ENCODE measurements at places on chromosomes 3 and 15.

DNA sequence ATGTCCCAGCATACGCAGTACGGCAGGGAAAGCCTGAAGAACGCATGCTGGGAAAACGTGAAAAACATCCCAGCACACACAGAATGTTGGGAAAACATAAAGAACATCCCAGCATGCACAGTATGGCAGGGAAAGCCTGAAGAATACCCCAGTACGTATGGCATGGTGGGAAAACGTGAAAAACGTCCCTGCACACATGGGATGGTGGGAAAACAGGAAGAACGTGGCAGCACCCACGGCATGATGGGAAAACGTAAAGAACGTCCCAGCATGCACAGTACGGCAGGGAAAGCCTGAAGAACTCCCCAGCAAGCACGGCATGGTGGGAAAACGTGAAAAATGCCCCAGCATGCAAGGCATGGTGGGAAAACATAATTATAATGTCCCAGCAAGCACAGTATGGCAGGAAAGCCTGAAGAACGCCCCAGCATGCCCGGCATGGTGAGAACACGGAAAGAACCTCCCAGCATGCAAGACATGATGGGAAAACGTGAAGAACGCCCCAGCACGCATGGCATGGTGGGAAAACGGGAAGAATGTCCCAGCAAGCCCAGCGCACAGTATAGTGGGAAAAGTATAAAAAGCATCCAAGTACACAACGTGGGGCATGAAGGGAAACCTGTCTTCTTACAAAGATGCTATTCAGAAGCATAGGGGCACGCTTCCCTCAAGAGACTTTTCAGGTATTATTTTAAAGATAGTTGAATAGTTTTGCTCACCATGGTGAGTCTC is 128.3 kb downstream of the OCA2 start:
- no peak for DNase-seq

DNA sequence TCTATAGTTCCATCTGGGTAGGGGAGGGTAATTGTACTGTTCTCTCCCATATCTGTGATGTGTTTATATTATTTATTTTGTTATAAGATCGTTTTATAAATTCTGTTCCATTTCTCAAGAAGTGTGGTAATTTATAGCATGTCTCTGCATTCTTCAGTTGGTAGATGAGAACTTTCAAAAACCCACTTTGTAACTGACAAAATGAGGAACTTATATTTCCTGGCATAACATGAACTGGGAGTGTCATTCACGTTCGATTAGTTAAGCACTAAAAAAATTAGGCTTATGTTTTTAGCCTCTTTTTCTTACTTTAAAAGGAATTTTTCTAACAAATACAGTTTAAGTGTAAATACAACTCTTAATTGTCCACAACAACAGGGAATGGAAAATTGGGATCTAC is 230.8 kb downstream of the CGGBP1 start:
- DNase-seq = no peak

GRCh38 chr3:195171093-195171873 is 99.7 kb downstream of the XXYLT1 start:
- DNase-seq = no peak

- DNase-seq = no peak
These were observed 2.0 kb upstream of the PDE8A start for GRCh38 chr15:84979651-84980050.

GRCh38 chr3:169041677-169042171 is 621.8 kb downstream of the MECOM start:
- peak; percentile 48 for DNase-seq

DNA sequence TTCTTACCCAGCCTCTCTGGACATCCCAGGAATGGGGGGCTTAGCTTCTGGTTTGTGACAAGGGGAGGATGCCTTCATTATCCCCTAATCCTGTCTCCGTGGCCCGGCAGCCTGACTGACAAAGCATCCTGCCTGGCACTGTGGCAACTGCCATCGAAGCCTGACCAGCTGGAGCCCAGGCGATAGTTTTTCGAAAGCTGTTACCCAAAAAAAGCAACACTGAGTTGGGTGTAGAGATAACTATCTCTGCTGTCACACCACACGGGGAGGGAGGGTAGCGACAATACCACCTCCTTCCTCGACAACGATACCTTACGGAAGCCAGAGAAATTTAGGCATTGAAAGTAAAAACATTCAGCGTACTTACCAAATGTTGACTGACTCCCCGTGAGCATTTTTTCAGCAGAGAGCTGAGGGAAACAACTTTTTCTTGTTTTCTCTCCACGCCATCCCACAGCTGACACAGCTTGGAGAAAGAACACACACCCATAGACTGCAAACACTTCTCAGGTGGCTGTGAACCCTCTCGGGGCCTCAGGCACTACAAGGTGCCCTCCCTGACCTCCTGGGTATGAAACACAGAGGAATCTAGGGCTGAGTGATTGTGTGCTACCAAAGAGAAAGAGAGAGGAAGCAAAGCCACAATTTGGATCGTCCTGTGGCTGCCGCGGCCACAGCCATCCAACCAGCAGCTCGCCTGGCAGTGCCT is 361.9 kb upstream of the ICE2 start:
- DNase-seq = no peak

GRCh38 chr15:71052356-71052755 is 62.9 kb upstream of the THSD4 start:
- peak; percentile 90 for DNase-seq

- peak; percentile 91 for DNase-seq
These were observed 12.8 kb downstream of the THAP10 start for GRCh38 chr15:70879401-70879800.

GRCh38 chr15:69757186-69757585 is 304.6 kb downstream of the RPLP1 start:
- DNase-seq = no peak
